CMK (cell line): ENCODE measurements at places on chromosomes 7 and 10.
A peak's percentile ranks its signal among the peaks of the same experiment; 100 is the strongest.

GRCh38 chr7:155988416-155988815 is 176.2 kb upstream of the SHH start:
- no peak for DNase-seq

DNA sequence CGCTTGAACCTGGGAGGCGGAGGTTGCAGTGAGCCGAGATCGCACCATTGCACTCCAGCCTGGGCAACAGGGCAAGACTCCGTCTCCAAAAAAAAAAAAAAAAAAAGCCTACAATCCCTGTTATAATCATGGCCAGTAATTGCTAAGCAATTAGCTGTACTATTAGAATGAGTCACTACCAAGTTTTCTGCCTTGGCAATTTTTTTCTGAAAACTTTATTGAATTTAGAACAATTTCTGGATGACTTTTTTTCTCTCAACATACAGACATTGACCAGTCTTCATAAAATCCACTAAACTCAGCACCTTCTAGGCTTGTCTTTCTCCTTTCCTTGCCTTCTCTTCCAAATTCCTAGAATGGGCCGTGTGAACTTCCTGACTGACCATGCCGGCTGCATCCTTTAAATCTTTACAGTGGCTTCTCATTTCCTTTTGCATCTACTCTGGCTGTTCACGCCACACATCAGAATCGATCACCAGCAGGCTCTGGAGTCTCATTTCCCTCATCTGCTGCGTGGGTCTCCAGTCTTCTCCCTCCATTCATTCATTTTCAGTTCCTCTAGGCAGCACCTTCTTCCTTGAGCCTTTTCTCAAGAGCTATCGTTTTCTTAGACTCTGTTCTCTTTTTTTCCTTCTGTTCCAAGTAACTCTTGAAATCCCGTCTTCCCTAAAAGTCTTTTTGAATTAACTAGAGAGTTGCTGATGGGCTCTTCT is 107.9 kb downstream of the KAT6B start:
- DNase-seq: no peak

- no peak for DNase-seq
Measured at GRCh38 chr7:4268040-4268965, 413.8 kb upstream of the FOXK1 start.

DNA sequence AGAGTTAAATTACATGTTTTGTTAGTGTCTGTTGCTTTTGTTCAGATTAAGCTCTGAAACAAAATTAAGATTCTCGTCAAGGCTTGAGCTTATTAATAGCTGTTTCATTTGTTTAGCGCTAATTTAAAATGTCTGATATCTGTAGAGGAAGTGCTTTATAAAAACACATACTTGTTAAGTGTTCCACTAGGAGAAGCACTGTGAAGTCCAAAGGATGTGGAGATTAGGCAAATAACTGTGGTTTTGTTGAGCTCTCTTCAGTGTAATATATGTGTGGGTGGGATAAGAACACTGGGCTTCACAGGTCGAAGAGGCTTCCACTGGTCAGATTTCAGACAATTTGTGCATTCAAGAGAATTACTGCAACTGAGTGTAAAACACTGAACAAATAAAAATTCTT is 242.0 kb downstream of the AUTS2 start:
- no peak for DNase-seq

- DNase-seq: no peak
Measured at GRCh38 chr7:33108554-33109004, 625 bp downstream of the RP9 start.

- no peak for DNase-seq
Measured at GRCh38 chr10:121959671-121960070, 15.3 kb downstream of the NSMCE4A start.

GRCh38 chr7:149248777-149249176 is 9.3 kb downstream of the ZNF212 start:
- no peak for DNase-seq

- DNase-seq: no peak
Measured at GRCh38 chr7:476736-477360, 42.8 kb downstream of the PDGFA start.

DNA sequence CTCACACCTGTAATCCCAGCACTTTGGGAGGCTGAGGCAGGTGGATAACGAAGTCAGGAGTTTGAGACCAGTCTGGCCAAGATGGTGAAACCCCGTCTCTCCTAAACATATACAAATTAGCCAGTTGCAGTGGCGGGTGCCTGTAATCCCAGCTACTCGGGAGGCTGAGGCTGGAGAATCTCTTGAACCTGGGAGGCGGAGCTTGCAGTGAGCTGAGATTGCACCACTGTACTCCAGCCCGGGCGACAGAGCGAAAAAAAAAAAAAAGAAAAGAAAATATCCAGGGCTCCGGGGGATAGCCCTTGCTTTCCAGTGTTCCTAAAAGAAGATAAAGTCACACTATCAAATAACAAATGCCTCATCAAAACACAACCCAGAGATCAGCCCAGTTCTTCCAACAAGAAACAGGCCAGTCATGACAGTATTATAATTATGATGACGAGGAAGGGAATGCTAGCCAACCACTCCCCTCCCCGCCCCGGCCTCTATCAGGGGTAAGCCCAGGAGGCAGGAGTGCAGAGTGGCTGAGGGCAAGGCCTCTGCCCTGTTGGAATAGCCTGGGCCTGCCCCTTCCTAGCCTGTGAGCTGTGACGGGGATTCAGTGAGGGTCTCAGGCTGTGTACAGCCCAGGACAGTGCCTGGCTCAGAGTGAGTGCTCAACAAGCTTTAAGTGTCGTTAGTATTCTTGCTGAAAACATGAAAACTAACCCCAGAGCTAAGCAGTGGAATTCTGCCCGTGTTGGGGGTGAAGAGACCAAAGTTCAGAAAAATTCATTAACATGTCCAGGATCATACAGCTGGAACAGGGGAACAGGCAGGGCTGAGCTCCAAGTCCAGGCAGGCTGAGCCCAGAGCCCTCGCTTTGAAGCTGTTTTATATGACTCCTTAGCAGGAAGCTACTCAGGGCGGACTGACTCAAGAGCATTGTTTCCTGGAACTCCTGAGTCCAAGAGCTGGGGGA is 54.3 kb downstream of the FAM241B start:
- no peak for DNase-seq

- no peak for DNase-seq
Measured at GRCh38 chr7:2802101-2802500, 42.0 kb downstream of the GNA12 start.

- no peak for DNase-seq
Measured at GRCh38 chr7:85748861-85749260, 562.0 kb upstream of the SEMA3D start.

- no peak for DNase-seq
Measured at GRCh38 chr10:74743401-74743800, 83.0 kb upstream of the KAT6B start.

DNA sequence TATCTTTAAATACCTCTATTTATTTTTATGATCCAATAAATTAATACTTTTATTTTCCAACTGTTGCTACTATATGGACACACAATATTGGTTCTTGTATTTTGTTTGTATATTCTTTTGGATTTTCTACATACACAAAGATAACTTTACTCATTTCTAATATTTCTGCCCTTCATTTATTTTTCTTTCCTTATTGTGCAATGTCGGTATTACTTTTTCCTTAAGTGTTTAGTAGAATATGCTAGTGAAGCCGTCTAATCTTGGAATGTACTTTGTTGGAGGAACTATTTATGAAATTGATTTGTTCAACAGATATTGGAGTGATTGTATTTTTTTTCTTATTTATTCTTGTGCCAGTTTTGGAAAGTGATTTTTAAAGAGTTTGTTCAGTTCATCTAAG is 94.0 kb downstream of the ORC5 start:
- no peak for DNase-seq

- DNase-seq: no peak
Measured at GRCh38 chr10:118596426-118597124, 1.1 kb upstream of the PRLHR start.

DNA sequence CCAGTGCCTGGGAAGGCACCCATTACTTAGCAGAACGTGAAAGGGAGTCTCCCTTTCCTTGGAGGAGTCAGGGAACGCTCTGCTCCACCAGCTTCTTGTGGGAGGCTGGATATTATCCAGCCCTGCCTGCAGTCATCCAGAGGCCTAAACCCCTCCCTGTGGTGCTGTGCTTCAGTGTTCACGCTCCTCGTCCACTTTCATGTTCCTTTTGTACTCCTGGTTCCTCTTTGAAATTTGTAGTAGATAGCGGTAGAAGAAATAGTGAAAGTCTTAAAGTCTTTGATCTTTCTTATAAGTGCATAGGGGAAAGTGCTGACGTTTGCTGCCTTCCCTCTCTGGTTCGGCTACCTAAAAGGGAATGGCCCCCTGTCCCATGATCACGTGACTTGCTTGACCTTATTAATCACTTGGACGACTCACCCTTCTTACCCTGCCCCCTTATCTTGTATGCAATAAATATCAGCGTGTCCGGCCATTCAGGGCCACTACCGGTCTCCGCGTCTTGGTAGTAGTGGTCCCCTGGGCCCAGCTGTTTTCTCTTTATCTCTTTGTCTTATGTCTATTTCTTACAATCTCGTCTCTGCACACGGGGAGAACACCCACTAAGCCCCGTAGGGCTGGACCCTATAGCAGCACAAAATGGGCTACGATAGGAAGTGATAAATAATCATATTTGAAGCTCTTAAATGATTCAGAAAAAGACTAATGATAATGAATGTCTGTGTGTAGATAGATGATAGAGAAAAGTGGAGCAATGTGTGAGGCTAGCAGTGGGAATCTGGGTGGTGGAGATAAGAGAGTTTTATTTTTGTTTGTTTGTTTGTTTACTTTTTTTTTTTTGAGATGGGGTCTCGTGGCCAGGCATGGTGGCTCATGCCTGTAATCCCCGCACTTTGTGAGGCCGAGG is 5.8 kb upstream of the ESYT2 start:
- DNase-seq: peak; percentile 77

- DNase-seq: no peak
Measured at GRCh38 chr10:43968076-43968475, 319.4 kb upstream of the ZNF32 start.

DNA sequence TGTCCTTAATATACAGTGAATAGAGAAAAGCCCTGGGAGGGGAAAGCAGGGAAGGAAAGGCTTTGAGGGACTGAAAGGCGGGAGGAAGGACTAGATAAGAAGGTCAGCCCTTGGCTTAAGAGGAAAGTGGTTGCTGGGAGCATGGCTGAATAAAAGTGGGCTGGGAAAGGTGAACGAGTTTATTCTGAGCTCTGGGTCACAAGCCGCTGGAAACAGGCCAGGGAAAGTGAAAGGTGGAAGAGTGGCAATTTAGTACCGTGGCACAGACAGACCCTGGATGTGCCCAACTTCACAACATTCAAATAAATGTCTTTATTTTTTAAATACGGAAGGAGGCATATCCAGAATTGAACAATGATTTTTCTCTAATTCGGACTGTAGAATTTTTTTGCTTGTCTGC is 39.7 kb downstream of the TAC1 start:
- no peak for DNase-seq

- no peak for DNase-seq
Measured at GRCh38 chr10:85919491-85920021, 447.0 kb downstream of the GRID1 start.

- no peak for DNase-seq
Measured at GRCh38 chr10:52621635-52622079, 150.9 kb downstream of the MBL2 start.

DNA sequence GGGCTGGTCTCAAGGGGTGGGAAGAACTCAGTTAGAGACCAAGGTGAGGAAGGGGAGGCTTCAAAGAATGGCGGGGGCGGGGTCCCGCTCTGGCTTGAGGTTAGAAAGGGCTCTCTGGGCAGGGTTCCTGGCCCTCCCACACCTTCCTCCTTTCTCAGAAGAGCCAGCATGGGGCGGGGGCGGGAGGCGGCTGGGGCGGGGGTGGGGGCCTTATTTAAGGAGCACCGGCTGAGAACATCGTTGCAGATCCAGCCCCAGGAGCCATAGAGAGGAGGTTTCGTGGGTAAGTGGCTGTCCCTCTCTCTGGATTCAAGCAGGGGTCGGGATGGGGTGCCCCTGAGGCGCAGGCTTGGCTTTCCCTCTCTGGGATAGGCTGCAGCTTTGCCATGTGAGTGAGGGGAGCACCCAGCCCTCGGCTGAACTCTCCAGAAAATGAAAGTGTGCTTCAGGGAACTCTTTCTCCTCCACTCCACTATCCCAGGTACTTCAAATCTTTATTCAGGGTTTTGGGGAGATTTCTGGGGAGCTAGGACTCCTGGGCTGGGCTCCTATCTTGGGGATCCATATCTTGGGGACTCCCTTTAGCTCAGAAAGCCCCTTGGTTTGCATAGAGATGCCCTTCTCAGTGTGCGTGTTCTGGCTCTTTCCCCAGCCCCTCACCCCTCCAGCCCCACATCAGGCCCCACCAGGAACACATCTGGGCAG is 3.3 kb upstream of the CUEDC2 start:
- peak; percentile 92 for DNase-seq
